ENCODE measurements at places on chromosomes 5 and 9.

DNA sequence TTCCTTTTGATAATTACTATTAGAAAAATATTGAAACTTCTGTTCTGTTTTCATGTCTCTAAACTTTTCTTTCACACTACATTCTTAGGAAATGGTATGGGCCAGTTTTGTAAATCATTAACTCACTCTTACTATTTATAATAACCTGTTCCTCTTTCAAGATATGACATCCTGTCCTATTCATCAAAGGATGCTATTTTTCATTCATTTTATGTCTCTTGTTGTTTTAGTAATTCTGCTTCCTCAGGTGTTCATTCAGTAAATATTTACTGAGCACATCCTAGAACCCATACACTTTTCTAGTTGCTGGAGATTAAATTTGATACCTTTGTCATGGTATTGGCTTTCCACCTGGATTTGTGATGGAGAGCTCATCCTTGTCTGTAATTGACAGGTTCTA is 58.0 kb downstream of the GDA start:
- DNase-seq = no peak

DNA sequence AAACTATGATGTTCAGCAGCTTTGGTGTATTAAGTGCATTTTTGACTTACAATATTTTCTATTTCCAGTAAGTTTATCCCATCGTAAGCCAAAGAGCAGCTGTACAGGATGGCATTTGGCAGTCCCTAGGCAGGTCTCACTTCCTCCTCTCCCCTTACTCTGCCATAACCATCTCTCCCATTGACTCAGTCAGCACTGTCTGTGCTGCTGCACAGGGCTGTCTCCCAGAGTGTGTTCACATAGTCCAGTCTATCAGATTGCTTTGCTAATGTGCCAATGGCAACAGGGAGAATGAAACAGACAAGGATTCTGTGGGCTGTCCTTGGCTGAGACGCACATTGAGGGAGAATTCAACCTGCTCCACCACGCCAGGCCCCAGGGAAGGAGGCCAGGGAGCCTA is 47.0 kb upstream of the CAST start:
- DNase-seq = no peak

DNA sequence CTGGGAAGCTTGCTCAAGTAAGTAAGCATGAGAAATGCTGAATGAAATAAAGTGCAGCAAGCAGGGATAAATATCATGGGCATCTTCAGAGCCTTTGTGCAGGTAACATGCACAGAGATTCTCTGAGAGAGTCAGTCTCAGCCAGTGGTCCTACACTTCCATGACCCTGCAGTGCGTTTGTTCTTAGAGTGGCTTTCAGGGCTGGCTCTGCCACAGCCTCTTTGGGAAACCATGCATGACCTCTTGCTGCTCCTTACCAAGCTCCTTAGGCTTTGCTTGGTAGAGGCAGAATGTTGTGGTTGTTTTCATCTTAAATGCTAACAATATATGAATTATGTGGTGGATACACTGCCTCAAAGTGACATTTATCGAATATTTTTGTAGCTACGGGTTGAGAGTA is 5.4 kb downstream of the SYK start:
- peak; percentile 12 for DNase-seq

- DNase-seq = no peak
These were observed 194.6 kb downstream of the DENND1A start for GRCh38 chr9:123735376-123735775.

DNA sequence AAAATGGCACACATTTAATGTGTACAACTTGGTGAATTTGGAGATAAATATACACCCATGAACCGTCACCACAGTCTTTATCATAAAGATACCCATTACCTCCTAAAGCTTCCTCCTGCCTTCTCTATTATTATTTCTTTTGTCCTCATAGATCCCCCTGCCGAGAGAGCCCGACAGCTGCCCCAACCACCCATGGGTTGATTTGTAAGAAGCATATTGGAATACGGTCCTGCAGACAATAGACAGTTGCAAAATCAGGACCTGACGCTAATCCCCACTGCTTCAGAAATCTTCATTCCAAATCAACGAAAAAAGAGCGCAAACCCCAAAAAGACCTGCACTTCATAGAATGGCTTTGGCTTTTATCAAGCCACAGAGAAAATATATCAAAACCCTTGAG is 697.5 kb downstream of the SEMA5A start:
- DNase-seq = no peak

GRCh38 chr9:130698514-130698913 is 4.9 kb downstream of the EXOSC2 start:
- DNase-seq = no peak
